ENCODE measurements at places on chromosomes 12 and 14.

GRCh38 chr12:61188801-61189595 lies 1071.2 kb upstream of the USP15 start:
- H3K36me3 ChIP-seq, result no peaks in the 10 kb centered on the region
- no peak overlapping the region for H3K27ac ChIP-seq
- no peaks in the 10 kb centered on the region for H3K27me3 ChIP-seq
- DNase-seq, result no peak
- no peaks in the 10 kb centered on the region for H3K4me1 ChIP-seq
- H3K4me3 ChIP-seq, result no peak overlapping the region

GRCh38 chr12:65835256-65835655 lies 11.0 kb downstream of the HMGA2 start:
- no peak overlapping the region for H3K27ac ChIP-seq
- no peak overlapping the region for H3K4me3 ChIP-seq
- peaks cover 20% of the 10 kb centered on the region for H3K4me1 ChIP-seq
- H3K27me3 ChIP-seq, result no peaks in the 10 kb centered on the region
- no peaks in the 10 kb centered on the region for H3K36me3 ChIP-seq

DNA sequence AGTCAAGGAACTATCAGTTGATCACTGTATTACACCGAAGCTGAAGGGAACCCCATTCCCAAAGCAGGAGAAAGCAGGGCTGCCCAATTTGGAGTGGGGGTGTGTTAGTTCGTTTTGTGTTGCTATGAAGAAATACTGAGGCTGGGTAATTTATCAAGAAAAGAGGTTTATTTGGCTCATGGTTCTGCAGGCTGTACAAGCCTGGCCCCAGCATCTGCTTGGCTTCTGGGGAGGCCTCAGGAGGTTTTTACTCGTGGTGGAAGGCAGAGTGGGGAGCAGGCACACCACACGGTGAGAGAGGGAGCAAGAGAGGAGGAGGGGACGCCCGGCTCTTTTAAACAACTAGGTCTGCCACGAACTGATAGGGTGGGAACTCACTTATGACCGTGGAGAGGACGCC lies 16.7 kb upstream of the DIO3 start:
- no peaks in the 10 kb centered on the region for H3K36me3 ChIP-seq
- H3K27ac ChIP-seq, result no peak overlapping the region
- no peak overlapping the region for H3K4me3 ChIP-seq
- 0 out of 2 replicates have a peak, but pooled peaks cover 4% of the 10 kb centered on the region for H3K4me1 ChIP-seq

DNA sequence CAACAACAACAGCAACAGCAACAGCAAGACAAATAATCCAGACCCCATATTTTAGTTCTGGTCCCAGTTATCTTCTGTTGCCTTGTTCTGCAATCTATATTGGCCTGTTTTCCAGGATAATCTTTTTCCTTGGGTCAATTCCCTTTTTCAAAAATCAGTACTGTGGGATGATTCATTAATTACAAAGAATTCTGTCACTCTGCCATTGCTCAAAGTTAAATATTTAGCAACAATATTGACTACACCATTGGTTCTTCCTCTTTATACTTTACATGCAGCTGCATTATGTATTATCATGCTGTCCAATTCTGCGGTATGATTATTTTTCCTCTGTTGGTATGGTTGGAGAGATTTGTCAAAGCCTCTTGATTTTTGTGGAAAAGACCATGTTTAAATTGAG lies 10.1 kb upstream of the GALNT8 start:
- H3K27ac ChIP-seq, result no peak overlapping the region
- no peaks in the 10 kb centered on the region for H3K36me3 ChIP-seq
- no peaks in the 10 kb centered on the region for H3K4me1 ChIP-seq

- H3K4me3 ChIP-seq, result no peak overlapping the region
- no peak for DNase-seq
- no peak overlapping the region for H3K27ac ChIP-seq
- no peaks in the 10 kb centered on the region for H3K4me1 ChIP-seq
- no peaks in the 10 kb centered on the region for H3K36me3 ChIP-seq
- H3K27me3 ChIP-seq, result no peaks in the 10 kb centered on the region
Measured at GRCh38 chr14:104425171-104425681, 154.3 kb upstream of the C14orf180 start.

GRCh38 chr12:130835011-130835410 lies 4.0 kb downstream of the STX2 start:
- no peak for DNase-seq
- H3K4me3 ChIP-seq, result no peak overlapping the region
- no peaks in the 10 kb centered on the region for H3K36me3 ChIP-seq

DNA sequence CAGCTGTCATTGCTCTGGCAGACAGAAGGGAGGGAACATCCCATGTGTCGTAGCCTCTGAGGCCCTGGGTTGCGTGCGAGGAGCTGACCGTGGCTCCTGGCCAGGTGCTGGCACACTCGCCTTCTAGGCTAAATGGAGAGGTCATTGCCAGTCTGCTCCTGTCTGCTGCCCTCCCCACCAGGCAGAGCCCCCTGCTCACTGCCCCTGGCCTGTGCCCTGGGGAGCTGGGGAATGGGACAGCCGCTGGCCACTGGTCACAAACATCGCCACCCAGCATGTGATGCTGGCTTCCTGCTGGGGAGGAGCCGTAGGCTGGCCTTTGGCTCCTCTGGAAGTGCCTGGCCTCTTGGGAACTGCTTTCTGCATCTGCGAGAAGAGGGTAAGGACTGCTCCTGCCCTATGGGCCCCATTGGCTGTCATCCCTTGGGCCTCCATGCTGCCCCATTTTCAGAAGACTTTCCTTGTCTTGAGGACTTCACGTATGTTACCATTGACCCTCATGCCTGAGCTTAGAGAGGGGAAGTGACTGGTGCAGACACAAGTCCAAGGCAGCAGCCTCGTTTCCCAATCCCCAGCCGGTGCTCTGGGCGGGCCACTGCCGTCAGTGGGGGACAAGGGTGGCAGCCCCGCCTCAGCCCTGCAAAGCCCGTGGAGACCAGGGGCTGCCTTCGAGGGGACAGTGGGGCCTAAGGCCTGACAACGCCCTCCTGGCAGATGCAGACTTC lies 2.0 kb upstream of the TNFAIP2 start:
- H3K4me3 ChIP-seq, result no peak overlapping the region
- H3K27ac ChIP-seq, result no peak overlapping the region
- no peaks in the 10 kb centered on the region for H3K27me3 ChIP-seq
- DNase-seq, result no peak
- no peaks in the 10 kb centered on the region for H3K36me3 ChIP-seq

DNA sequence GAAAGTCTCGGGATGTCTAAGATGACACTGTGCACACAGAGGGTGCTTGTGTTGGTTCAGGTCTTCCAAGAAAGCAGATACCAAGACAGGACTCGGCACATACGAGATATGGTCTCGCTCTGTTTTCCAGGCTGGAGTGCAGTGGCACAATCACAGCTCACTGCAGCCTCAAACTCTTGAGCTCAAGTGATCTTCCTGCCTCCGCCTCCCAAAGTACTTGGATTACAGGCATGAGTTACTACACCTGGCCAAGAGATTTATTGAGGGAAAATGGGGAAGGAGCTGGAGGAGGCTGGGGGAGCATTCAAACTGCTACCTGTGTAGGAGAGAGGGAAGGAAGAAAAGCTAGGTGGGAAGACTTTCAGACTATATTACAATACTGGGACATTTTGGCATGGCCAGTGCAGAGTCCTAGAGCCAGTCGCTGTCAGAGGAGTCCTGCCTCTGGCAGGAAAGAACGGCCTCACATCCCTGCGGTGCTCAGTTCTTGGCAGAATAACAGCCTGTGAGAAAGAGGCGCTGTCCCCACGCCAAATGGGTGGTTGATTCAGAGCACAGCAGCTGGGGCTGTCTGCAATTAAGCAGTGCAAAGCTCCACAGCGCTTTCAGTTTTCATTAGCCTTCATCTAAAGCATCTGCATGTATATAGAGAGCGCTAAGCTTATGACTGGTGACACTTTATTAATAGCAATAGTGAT lies 18.3 kb downstream of the SLC17A8 start:
- H3K4me3 ChIP-seq, result no peak overlapping the region
- H3K27ac ChIP-seq, result no peak overlapping the region
- H3K27me3 ChIP-seq, result no peaks in the 10 kb centered on the region
- H3K36me3 ChIP-seq, result no peaks in the 10 kb centered on the region
- no peaks in the 10 kb centered on the region for H3K4me1 ChIP-seq

DNA sequence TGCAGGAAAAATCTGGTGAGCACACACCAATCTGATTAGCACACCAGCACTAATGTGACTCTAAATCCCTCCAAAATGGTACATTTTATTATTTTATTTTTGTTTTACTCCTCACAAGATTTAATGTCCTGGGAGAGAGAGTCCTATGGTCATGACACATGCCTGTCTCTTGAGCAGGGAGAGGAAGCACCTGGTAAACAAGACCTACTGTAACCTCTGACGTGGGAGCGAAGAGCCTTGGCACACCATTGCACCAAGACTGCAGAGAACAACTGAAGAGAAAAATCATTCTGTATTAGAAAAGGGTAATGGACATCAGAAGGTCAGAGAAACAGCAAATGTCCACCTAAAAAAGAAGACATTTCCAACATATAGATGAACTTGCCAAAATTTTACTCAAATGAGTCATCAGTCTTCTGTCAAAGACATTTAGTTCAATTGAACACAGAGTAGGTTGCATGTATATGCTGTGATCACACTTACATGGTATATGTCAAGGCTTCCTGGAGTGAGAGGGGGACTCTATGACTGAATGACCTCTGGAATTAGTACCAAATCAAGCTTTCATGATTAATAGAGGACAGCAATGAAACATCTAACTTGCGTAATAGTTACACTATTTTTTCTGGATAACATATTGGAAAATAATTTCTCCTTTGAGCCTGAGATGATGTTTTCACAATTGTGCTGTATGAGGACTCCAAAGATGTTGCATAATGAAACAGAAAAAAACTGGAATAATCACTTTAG lies 186.9 kb upstream of the FLRT2 start:
- H3K36me3 ChIP-seq, result no peaks in the 10 kb centered on the region
- no peak for DNase-seq
- no peaks in the 10 kb centered on the region for H3K4me1 ChIP-seq
- H3K27ac ChIP-seq, result no peak overlapping the region
- H3K27me3 ChIP-seq, result no peaks in the 10 kb centered on the region

DNA sequence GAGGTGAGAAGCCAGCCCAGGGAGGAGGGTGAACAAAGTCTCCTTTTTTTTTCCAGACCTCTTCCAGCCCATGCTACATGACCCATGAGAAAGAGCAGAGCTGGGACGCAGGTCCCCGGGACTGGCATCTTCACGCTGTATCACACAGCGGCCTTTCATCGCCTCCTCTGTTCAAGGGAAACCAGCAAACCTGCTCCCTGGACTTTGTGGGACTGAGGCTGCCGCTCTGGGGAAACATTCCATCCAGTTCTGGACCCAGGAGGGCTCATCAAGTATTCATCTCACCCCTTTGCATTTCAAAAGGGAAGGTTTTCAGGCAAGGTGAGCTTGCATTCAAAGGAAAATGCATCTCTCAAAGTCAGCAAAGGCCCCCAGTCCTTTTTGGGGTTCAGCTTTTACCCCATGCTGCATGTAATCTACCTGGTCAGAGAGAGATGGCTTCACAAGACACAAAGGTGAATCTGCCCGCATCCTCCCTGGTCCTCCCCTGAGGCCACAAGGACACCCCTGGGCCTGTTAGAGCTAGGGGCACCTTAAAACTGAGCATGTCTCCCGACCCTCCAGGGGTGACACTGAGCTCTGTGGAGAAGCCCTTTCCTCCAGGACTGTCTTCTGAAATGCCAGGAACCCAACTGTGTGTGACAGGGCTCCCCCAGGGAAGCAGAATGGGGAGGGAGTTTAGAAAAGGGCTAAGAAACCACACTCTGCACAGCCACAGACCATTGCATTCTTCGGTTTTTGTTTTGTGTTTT lies 21.2 kb upstream of the MEG3 start:
- no peaks in the 10 kb centered on the region for H3K36me3 ChIP-seq
- H3K4me1 ChIP-seq, result no peaks in the 10 kb centered on the region
- no peak overlapping the region for H3K27ac ChIP-seq
- H3K4me3 ChIP-seq, result no peak overlapping the region
- DNase-seq, result no peak

Data from Caco-2 (cell line).